ENCODE measurements at places on chromosomes 16 and 17. TPM values are rescaled to one million over a fixed set of nuclear protein-coding genes. Genes with fewer than 3 reads are reported as not detected.

Gene C17orf113
- 0.62 TPM for total RNA-seq

Gene CACNG5
- not detected for total RNA-seq

Gene TBC1D3D
- not detected for total RNA-seq

Gene TEX14
- total RNA-seq: 0.29 TPM

Gene CEP112
- 6.5 TPM for total RNA-seq

Gene VTN
- total RNA-seq: not detected

Gene TBC1D3
- total RNA-seq: not detected

Gene CLEC10A
- not detected for total RNA-seq

Gene CD79B
- total RNA-seq: not detected

Gene KCNH6
- not detected for total RNA-seq

Gene CCL14
- not detected for total RNA-seq

Gene ANKRD40CL
- not detected for total RNA-seq

Gene PRSS53
- 5.8 TPM for total RNA-seq

Gene C16orf87
- total RNA-seq: 4.0 TPM

Gene NHLRC4
- total RNA-seq: not detected

Gene SLC35G6
- not detected for total RNA-seq

GRCh38 chr16:1326391-1326790, 7.1 kb upstream of the BAIAP3 start:
- DNase-seq: no peak

- no peak for DNase-seq
These were observed 8.4 kb downstream of the PER1 start for GRCh38 chr17:8143581-8144400.

GRCh38 chr17:40646791-40647623, 611 bp downstream of the SMARCE1 start:
- peak; percentile 10 for DNase-seq

DNA sequence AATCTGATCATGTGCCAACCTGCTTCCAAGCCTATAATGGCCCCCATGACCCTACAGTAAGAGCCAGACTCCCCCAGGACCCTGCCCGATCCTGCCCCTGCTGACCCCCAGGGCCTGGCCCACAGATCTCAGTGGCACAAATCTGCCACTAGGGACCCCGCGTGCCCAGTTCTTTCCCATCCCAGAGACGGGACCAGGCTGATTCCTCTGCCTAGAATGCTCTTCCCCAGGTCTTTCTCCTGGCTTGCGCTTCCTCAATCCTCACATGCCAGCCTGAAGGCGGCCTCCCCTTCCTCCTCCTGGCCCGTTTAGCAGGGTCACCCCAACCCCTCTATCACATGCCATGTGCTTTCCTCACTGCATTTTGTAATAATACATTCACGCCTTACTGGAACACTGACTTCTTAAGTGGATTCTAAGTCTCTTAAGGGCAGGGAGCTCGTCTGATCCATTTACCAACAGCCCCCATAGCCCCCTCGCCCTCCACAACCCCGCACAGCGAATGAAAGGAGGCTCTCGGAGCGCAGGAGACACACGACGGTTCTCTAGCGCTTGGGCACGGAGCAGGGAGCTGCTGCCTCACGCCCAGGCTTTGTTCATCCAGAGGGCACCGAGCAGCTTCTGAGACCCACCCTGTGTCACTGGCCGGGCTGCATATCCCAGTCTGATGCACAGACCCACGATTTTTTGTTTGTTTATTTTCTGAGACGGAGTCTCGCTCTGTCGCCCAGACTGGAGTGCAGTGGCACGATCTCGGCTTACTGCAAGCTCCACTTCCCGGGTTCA, 1.2 kb downstream of the TRIM65 start:
- peak; percentile 40 for DNase-seq

- no peak for DNase-seq
These were observed 89.9 kb downstream of the ABR start for GRCh38 chr17:1089915-1090314.

GRCh38 chr17:82849076-82849945, 9.5 kb upstream of the ZNF750 start:
- no peak for DNase-seq

DNA sequence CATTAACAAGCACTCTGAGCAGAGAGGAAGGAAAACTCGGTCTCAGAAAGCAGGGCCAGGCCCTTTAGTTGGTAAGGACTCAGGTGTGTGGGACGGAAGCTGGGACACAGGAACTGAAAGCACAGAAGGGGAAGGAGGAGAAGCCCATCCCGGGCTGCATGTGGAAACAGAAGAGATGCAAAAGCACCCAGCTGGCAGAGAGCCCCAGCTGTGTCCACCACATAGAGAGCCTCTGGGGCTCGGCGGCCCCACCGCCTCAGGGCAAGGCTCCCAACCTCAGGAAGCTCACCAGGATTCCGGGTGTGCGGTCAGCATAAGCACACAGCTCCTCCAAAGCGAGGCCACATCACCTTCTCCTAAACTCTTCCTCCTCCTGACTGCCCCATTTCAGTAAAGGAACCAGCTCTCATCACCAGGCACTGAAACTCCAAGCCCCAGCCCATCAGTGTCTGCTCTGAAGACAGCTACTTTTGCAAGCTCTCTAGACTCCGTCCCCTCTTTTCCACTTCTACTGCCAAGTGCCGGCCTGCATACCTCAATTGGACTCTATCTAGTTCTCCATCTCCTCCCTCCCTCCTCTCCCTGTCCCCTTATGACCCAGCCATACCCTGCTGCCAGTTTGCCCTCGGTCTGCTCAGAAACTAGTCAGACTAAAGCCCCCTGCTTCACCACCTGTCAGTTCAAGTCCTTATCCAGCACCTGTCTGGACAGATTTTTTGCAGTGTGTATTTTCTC, 6.0 kb downstream of the ST3GAL2 start:
- no peak for DNase-seq

- DNase-seq: no peak
These were observed 134.4 kb downstream of the SNX11 start for GRCh38 chr17:48241770-48242497.

- DNase-seq: no peak
These were observed 850 bp downstream of the GINS3 start for GRCh38 chr16:58393138-58393504.

- DNase-seq: no peak
These were observed 66.9 kb downstream of the PLXDC1 start for GRCh38 chr17:39084558-39084957.

DNA sequence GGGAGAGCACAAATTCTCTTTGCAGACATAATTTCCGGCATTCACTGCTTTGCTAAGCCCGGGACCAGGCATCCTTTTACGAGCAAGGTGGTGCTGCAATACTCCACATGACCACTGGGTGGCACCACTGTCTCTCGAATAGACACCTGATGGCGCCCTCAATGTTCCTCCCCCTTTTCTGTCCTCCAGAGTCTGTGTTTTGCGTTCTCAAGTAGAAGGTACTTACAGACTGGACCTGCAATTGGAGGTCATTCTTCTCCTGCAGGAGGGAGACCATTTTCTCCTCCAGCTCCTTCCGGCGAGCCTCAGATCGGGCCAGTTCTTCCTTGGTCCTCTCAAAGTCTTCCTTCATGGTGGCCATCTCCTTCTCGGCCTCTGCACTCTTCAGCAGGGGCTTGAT, 45.2 kb downstream of the MYH13 start:
- peak; percentile 86 for DNase-seq

DNA sequence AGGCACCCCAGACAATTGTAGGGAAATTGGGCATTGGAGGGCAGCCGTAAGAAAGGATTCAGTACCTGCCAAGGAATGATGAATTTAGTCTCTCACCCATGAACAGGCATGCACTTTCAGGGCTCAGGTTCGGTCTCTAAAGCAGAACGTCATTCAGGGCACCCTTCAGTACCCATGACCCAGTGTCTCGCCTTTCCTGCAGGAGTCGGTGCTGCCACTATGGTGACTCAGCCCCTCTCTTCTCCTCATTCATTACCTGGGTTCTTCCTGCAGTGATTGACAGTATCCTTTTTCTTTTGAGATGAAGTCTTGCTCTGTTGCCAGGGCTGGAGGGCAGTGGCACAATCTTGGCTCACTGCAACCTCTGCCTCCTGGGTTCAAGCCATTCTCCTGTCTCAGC, 8.4 kb downstream of the SOST start:
- DNase-seq: peak; percentile 76

DNA sequence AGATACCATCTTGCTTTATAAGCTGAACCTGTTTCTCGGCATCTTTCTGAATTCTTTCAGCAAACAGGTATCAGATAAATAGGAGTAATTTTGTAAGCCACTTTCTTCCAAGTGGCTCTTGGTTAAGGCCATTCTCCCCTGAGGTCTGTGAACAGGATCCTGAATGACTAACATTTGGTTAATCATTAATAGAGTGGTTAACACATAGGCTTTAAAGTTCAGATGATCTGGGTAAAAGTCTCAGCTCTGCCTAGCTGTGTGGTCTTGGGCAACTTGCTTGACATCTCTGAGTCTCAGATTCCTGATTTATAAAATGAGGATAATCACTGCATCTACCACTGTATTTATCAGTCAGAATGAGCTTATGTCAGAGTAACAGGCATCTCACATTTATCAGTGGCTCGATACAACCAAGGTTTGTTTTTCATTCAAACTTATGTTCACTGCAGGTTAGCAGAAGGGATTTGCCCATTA, 44.4 kb upstream of the ANKFN1 start:
- no peak for DNase-seq

DNA sequence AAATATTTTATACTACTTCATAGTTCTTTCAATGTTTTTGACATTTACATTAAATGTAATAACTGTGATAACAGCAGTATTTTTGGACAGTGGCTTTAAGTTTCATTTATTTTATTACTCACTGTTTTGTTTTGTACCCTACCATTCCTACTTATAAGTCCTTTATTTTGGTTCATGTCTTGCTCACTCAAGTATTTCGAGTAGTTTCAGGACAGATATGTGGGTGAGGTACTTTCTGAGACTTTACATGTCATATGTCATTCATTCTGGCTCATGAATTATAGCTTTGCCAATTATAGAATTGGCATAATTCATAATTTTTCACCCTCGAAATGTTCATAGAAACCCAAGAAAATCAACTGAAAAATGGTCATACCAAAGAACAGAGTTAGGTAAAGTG, 44.4 kb downstream of the PIK3R5 start:
- no peak for DNase-seq

- DNase-seq: peak; percentile 92
These were observed 12.3 kb downstream of the GPR142 start for GRCh38 chr17:74379495-74380085.

- DNase-seq: no peak
These were observed 135.0 kb downstream of the BRIP1 start for GRCh38 chr17:61728297-61728836.

- peak; percentile 86 for DNase-seq
These were observed 60.2 kb downstream of the TEX2 start for GRCh38 chr17:64202683-64203344.

GRCh38 chr16:59973966-59974365, 1239.8 kb upstream of the GOT2 start:
- peak; percentile 10 for DNase-seq

GRCh38 chr17:64455993-64456885, 7.3 kb downstream of the MILR1 start:
- DNase-seq: no peak

DNA sequence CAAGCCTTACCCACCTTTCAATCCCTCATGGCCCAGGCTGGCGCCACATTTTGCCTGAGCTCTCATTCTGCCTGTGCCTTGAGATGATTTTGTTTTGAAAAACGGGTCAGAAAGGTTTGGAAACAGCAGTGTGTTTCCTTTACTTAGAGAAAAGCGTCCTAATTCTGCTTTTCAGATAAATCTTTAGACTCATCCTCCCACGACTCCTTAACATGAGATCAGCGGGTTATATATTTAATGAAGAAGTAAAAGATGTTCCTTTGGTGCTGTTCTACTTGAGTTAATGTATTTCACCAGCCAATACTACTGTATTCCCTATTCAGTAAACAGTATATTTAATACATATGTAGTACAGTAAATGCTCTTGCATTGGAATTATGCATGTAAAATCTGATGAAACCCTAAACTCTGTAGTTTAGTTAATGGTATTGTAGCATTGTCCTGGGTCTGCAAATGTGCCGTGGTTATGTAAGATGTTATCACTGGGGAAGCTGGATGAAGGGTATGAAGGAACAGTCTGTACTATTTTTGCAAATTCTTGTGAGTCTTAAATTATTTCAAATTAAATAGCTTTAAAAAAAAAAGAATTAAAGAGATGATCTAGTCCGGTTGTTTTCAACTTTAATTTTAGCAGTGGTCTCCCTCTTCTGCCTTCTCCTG, 199.4 kb upstream of the CACNG5 start:
- no peak for DNase-seq

- peak; percentile 28 for DNase-seq
These were observed 83.7 kb upstream of the ZNF469 start for GRCh38 chr16:88298833-88299745.

DNA sequence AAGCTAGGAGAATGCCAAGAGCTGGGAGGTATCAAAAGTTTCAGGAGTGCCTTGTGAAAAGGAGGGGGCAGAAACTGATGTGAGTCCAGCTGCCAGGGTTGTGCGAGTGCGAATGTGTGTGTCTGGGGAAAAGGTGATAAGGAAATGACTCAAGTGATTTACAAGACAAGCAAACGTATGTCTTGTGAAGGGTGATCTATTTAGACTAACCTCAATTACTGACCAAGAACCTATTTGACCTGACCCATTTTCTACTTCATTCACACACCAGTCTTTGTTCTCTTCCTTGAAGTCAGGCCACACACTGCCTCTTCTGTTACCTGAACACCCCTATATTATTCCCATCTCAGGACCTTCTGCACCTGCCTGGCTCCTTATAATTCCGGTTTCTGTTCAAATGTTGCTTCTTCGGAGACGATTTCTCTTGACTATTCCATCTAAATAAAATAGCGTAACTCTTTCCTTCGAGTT, 1.0 kb downstream of the GDE1 start:
- DNase-seq: peak; percentile 67

- DNase-seq: peak; percentile 95
These were observed 52.5 kb upstream of the WSB1 start for GRCh38 chr17:27241346-27241946.

- DNase-seq: no peak
These were observed 10.1 kb upstream of the SLC16A5 start for GRCh38 chr17:75077496-75078283.

DNA sequence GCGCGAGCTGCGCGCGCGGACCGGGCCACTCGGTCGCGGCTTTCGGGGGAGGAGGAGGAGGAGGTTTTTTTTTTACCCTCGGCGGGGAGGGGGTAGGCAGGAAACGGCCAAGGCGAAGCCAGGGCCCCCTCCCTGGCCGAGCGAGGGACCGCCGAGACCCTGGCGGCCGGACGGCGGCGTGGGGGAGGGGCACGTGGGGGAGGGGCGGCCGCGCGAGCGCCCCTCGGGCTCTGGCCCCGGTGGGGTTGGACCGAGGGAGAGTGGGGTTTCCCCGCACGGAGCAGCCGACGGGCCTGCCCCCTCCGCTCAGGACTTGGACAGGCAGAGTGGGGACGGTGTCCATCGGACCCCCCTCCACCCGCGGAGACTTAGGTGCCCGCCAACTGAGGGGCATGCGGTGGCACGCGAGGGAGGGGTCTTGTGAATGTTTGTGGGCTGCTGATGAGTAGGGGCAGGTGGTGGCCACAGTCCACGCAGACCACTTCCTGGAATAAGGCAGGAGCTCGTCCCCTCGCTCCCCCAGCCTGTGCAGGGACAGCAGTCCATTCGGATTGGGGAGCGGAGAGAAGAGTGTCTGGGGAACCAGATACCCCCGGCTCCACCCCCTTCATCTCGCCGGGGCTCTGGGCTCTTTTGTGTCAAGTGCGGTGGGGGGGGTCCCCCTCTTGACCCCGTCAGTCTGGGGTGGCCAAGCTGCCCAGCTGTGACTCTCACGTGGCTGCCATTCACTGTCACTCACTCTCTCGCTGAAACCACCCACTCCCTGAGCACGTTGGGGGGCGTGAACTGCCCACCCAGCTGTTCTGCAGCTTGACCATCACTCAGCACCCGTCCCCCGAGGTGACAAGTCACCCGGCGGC, 3.0 kb upstream of the CHD3 start:
- DNase-seq: peak; percentile 29
